ENCODE measurements at places on chromosomes 5 and 9. TPM values are rescaled to one million over a fixed set of nuclear protein-coding genes. Genes with fewer than 3 reads are reported as not detected.
A peak's percentile ranks its signal among the peaks of the same experiment; 100 is the strongest.

The MARCOL gene
- not detected for total RNA-seq

The MAMDC4 gene
- total RNA-seq = 25.7 TPM

The INSL4 gene
- not detected for total RNA-seq

The PCDHB2 gene
- total RNA-seq = 1.8 TPM

The SLC36A3 gene
- not detected for total RNA-seq

The HRH2 gene
- not detected for total RNA-seq

The ATP10B gene
- total RNA-seq = 1.3 TPM

The LYRM7 gene
- 3.4 TPM for total RNA-seq

The PPP3R2 gene
- not detected for total RNA-seq

The FYB1 gene
- total RNA-seq = 2.9 TPM

The BNC2 gene
- total RNA-seq = 1.8 TPM

The PPP2R2B gene
- total RNA-seq = 0.26 TPM

The SELENOP gene
- total RNA-seq = 289 TPM

The PCDHA1 gene
- total RNA-seq = not detected

The SERF1A gene
- total RNA-seq = 7.3 TPM

DNA sequence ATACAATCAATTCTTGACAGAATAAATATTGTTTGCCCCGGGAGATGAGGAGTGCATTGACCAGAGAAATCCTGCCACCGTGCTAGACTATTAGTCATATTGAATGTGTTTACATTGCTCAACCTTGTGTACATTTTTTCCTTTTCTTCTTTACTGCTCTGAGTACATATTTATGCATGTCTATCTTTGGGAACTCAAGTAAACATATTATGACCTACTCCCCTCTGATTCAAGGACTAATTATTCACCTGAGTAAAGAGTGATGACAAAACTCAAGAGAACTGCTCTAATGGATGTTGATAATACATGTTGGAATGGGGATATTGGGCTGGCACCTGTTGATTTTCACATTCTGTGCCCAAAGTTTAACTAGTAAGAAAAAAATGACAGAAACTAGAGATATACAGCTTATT, 3.9 kb upstream of the SPINK1 start:
- no peak overlapping the region for H3K4me3 ChIP-seq
- H3K27ac ChIP-seq = peak overlapping the region; percentile 27
- H3K4me1 ChIP-seq = peaks cover 73% of the 10 kb centered on the region
- no peaks in the 10 kb centered on the region for H3K27me3 ChIP-seq
- H3K36me3 ChIP-seq = no peaks in the 10 kb centered on the region

GRCh38 chr5:74055486-74056106, 429.6 kb downstream of the ARHGEF28 start:
- H3K27me3 ChIP-seq = no peaks in the 10 kb centered on the region
- H3K4me3 ChIP-seq = no peak overlapping the region
- no peak for DNase-seq

- peak; percentile 11 for DNase-seq
- peak overlapping the region; percentile 94 for H3K27ac ChIP-seq
- peaks cover 4% of the 10 kb centered on the region for H3K36me3 ChIP-seq
- peaks cover 5% of the 10 kb centered on the region for H3K4me1 ChIP-seq
- H3K4me3 ChIP-seq = peak overlapping the region; percentile 69
Observed at GRCh38 chr9:104748359-104749031, 1.0 kb downstream of the NIPSNAP3A start.

DNA sequence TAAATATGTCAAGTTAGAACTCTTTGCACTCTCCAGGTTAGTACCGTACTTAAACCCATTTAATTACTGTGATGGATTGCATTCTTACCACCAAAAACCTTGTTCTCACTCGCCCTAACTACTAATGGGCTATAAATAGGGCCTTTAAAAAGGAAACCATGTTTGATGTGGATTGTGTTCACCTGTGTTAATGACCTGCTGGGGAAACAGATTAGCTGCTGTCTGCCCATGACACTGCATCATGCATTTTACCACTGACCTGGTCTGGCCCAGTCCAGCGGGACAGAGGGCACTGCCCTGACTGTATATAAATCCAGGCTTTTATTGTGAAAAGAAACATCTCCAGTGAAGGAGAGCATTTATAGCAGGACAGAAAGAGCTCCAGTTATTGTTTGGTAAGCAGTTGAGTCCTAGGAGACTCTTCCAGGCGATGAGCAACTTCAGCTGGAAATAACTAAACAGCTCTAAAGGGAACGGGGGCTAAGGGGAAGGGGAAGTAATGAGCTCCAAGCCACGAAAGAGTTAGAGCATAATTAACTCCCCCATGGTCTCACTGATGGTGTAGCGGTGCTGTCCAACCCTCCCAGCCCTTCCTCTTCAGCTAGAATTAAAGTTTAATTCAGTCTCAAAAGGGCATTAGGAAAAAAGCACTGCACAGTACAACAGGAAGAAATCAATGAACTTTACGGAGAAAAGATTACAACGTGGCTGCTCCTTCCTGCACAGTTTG, 303.1 kb downstream of the ENC1 start:
- no peak for DNase-seq
- H3K4me1 ChIP-seq = no peaks in the 10 kb centered on the region

DNA sequence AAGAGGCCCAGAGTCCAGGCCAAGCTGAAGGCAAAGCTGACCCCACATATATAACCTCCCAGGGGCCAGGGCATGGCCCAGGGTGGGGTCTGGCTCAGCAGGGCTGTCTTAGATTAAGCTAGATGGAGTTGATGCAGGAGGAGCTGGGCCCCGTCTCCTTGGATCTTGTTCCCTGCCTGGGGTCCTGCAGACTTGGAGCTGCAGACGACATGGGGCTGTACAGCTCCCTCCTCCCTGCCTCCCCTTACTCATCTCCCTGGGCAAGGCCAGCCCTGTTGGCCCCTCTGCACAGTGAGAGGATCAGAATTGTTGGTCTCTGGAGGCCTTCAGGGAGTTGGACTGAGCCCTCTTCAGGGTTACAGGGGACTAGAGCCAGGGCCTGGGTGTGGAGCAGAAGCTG, 134.9 kb downstream of the RGS3 start:
- no peaks in the 10 kb centered on the region for H3K36me3 ChIP-seq
- DNase-seq = no peak
- no peak overlapping the region for H3K27ac ChIP-seq
- H3K4me1 ChIP-seq = peaks cover 73% of the 10 kb centered on the region
- H3K27me3 ChIP-seq = no peaks in the 10 kb centered on the region
- no peak overlapping the region for H3K4me3 ChIP-seq

GRCh38 chr5:96868603-96869371, 7.5 kb upstream of the ERAP2 start:
- H3K4me3 ChIP-seq = no peak overlapping the region
- H3K4me1 ChIP-seq = no peaks in the 10 kb centered on the region
- H3K27ac ChIP-seq = no peak overlapping the region
- H3K27me3 ChIP-seq = no peaks in the 10 kb centered on the region
- peak; percentile 52 for DNase-seq

DNA sequence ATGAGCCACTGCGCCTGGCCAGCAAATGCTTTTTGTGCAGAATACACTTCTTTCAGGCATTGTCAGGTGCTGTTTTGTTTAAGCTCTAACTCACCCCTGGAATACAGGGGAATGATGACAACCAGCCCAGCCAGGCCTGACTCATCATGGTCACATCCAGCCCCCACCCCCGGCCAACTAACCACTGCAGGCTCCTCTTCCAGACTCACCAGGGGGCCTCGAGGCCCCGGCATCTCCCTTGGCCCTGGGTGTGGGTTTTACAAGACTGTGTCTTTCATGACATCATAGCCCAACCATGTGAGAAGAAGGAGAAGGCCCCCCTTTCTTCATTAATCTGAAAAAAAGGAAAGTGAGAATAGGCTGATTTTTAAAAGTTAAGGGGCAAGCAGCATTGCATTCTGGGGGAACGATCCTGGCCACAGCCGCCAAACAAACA, 35.5 kb downstream of the OLFML2A start:
- H3K36me3 ChIP-seq = no peaks in the 10 kb centered on the region
- no peak overlapping the region for H3K4me3 ChIP-seq
- H3K4me1 ChIP-seq = peaks cover 6% of the 10 kb centered on the region
- no peak for DNase-seq

DNA sequence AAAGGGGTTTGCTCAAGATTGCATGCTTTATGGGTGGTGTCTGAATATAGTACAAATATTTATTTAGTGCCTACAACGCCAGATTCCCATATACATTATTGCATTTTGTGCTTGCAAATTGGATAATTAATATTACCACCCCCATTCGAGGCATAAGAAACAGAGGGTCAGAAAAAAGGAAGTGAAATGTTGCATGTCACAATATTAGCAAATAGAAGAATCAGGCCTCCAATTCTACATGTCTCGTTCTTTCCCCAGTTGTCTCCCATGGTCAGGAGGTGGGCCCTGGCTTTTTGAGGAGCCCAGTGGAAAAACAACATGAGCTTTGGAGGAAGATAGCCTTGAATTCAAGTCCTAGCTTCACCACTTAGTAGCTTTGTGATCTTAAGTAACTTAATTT, 98.1 kb upstream of the CCDC112 start:
- peaks cover 12% of the 10 kb centered on the region for H3K4me1 ChIP-seq
- no peak overlapping the region for H3K4me3 ChIP-seq
- no peaks in the 10 kb centered on the region for H3K27me3 ChIP-seq

- H3K4me3 ChIP-seq = no peak overlapping the region
- H3K4me1 ChIP-seq = no peaks in the 10 kb centered on the region
- H3K36me3 ChIP-seq = peaks cover 6% of the 10 kb centered on the region
- DNase-seq = no peak
- H3K27me3 ChIP-seq = no peaks in the 10 kb centered on the region
Observed at GRCh38 chr5:67118050-67118620, 78.5 kb downstream of the CD180 start.

DNA sequence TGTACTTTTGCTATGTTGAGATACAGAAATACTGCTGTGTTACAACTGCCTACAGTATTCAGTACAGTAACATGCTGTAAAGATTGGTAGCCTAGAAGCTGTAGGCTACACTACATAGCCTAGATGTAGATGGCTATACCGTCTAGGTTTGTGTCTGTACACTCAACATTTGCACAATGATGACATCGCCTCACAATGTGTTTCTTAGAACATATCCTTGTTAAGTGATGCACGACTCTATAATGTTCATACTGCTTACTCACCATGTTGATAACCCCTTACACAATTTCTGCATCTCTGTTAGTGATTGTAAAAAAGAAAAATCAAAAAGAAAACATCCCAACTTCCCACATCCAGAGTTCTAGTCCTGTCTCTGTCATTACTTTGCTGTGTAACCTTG, 450.0 kb downstream of the CCDC171 start:
- no peak overlapping the region for H3K27ac ChIP-seq
- no peaks in the 10 kb centered on the region for H3K27me3 ChIP-seq
- no peaks in the 10 kb centered on the region for H3K36me3 ChIP-seq
- no peaks in the 10 kb centered on the region for H3K4me1 ChIP-seq
- H3K4me3 ChIP-seq = no peak overlapping the region
- no peak for DNase-seq

DNA sequence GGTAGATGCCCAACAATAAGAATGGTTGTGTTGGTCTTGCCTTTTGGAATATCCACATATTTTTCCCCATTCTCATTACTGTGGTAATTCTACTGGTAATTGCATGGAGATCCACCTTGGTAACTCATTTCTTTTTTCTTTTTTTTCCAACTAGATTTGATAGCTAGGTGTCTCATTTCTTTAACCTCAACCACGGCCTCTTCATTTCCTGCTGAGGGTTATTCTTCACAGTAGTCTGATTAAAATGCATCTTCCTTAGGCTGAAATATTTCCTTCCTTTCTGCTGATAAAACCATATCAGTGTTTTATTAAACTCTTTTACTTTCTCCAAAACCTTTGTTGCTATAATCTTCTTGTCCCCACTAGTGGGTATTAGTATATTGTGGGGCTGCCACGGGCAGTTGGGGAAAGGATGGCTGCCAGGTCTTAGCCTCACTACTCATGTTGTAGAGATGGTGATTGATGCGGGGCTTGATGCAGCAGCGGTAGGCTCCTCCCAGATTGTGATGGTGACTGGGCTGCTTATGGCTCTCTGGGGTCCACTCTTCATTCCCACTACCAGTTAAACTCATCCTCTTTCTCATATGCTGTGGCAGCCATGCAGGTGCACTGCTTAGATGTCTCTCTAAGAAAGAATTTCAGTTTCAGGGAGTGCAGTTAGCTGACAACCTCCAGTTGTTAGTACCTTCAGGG, 35.9 kb downstream of the KIF2A start:
- no peak overlapping the region for H3K27ac ChIP-seq
- H3K36me3 ChIP-seq = no peaks in the 10 kb centered on the region
- no peak overlapping the region for H3K4me3 ChIP-seq
- no peaks in the 10 kb centered on the region for H3K27me3 ChIP-seq
- no peak for DNase-seq

DNA sequence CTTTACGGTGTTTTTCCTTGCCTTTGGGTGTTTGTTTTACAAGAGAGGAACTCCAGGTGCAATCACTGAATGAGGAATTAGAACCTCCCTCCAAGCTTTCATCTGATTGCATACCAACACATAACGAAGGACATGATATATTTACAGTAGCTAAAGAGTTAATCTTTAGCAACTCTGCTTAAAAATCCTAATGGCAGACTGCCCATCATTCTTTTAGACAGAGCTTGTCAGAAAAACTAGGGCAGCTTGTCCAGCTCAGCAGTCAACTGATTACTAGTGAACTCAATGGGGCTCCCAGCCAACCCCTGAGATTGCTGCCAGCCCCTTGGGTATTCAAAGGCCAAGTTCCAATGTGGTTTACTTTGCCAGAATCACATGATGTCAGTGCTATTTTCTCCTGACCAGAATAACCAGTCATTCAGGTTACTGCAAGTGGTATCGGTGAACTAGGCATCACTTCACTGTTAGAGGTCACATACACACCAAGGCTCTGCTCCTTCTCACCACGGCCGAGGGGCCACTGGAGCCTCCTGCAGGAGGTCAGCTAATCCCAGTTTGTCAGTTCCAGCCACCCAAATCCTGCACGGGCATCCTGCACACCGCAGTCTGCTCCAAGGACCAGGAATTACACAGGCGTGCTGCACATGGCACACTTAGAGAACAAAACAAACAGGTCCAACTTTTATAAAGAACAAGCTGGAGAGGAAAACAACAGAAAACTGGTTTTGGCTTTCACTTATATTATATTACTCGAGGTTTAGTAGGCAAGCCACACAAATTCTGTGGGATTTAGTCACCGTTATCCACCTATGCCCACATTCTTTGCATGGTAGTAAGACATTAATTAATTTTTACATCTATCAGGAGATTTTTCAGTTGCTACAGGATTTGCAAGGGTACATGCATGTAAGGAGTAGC, 62.5 kb downstream of the NFIB start:
- no peaks in the 10 kb centered on the region for H3K36me3 ChIP-seq
- H3K27ac ChIP-seq = peak overlapping the region; percentile 84
- no peak overlapping the region for H3K4me3 ChIP-seq
- peak; percentile 96 for DNase-seq

GRCh38 chr9:21686738-21687137, 115.7 kb upstream of the MTAP start:
- no peaks in the 10 kb centered on the region for H3K4me1 ChIP-seq
- H3K36me3 ChIP-seq = no peaks in the 10 kb centered on the region
- H3K27ac ChIP-seq = no peak overlapping the region
- H3K4me3 ChIP-seq = no peak overlapping the region

DNA sequence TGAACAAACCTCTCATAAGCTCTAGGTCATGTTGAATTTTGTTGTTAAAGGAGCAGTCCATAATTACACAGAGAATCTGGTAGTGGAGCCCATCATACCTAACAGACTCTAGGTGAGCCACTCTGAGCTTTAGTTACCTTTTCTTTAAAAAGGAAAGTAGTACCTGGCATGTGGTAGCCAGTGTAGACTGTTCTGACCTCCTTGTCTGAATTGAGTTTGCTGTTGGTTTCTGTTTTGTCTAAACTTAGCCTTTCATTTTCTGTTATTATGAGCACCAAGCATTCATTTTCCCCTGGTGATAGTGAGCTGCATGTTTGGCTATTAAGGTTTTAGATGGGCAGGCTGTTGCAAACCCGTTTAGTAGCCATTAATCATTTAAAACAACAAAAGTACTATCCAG, 112.2 kb downstream of the MAST4 start:
- peaks cover 4% of the 10 kb centered on the region for H3K4me1 ChIP-seq
- H3K36me3 ChIP-seq = no peaks in the 10 kb centered on the region
- H3K4me3 ChIP-seq = no peak overlapping the region
- no peak overlapping the region for H3K27ac ChIP-seq
- DNase-seq = no peak
- no peaks in the 10 kb centered on the region for H3K27me3 ChIP-seq
